ENCODE measurements at places on chromosomes 3 and 15.

DNA sequence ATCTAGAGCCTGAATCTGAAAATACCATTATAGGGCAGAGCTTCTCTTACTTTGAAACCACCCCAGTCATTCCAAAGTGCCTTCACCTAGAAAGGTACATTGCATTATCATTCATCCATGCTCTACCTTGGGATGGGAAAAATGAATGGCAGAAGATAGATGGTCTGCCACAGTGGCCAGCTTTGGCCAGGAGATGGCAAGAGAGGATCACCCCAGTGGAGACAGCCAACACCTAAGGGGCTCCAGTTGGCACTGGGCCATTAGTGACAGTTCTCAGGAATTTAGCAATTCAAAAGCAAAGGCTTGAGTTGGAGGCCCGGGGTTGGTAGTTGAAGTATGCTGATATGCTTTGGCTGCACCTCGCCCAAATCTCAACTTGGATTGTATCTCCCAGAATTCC is 253.6 kb upstream of the MRPL3 start:
- H3K4me1 ChIP-seq: no peaks in the 10 kb centered on the region
- H3K4me3 ChIP-seq: no peak overlapping the region
- DNase-seq: no peak
- no peak overlapping the region for H3K27ac ChIP-seq
- H3K36me3 ChIP-seq: no peaks in the 10 kb centered on the region

DNA sequence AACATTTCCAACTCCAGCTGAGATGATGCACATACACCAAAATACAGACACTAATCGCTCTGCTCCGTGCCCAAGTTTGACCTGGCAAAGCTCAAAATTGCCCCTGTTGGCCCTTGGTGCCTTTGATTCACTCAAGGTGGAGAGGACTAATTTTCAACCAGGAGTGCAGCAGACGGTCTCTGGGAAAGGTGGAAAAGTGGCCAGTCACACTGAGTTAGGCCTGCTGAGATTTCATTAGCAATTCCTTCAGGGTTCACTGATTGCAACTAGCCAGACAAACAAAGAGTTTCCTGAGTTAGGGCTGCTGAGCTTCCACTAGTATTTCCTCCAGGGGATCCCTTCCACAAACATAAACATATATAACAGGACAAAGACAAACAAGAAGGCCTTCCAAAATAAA is 28.7 kb upstream of the LHFPL4 start:
- no peak overlapping the region for H3K4me3 ChIP-seq
- no peaks in the 10 kb centered on the region for H3K36me3 ChIP-seq
- H3K27ac ChIP-seq: no peak overlapping the region
- DNase-seq: no peak
- no peaks in the 10 kb centered on the region for H3K27me3 ChIP-seq
- H3K4me1 ChIP-seq: no peaks in the 10 kb centered on the region

GRCh38 chr15:81323559-81323943 is 390 bp downstream of the STARD5 start:
- H3K27me3 ChIP-seq: no peaks in the 10 kb centered on the region
- peak overlapping the region; percentile 56 for H3K27ac ChIP-seq
- H3K36me3 ChIP-seq: no peaks in the 10 kb centered on the region
- peak overlapping the region; percentile 74 for H3K4me3 ChIP-seq

DNA sequence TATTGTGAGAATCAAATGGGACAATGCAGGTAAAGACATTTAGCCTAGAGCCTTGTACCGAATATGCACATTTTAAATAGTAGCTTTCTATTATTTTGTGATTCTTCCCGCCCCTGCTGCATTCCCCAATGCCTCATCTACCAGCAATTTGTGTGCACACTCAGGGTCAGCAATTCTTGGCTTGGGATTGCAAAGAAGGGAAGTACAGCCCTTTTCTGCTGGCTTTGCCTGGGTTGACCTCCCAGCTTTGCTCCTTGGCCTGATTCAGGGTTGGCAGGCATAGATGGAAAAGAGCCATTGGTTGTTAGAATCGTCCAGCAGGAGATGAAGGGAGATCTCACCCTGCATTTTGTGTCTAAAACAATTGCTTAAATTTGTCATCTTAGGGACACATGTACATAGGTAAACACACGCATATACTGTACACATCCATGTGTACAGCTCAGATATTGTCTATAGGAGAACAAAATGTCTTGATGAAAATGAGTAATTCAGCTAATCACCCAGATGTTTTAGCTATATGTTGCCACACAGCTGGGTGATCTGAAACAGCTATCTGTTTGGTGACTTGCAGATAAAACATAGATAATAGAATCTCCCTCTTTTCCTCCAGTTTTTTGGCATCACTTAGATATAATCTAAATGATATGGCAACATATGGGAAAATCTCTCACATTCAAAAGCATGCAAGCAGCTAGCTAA is 340.9 kb upstream of the TBL1XR1 start:
- H3K27ac ChIP-seq: no peak overlapping the region
- H3K36me3 ChIP-seq: no peaks in the 10 kb centered on the region
- H3K4me1 ChIP-seq: peaks cover 16% of the 10 kb centered on the region

GRCh38 chr3:12662593-12663400 is 1.1 kb downstream of the RAF1 start:
- no peaks in the 10 kb centered on the region for H3K27me3 ChIP-seq
- H3K4me3 ChIP-seq: peak overlapping the region; percentile 100
- H3K4me1 ChIP-seq: peaks cover 6% of the 10 kb centered on the region
- H3K36me3 ChIP-seq: no peaks in the 10 kb centered on the region
- no peak for DNase-seq

DNA sequence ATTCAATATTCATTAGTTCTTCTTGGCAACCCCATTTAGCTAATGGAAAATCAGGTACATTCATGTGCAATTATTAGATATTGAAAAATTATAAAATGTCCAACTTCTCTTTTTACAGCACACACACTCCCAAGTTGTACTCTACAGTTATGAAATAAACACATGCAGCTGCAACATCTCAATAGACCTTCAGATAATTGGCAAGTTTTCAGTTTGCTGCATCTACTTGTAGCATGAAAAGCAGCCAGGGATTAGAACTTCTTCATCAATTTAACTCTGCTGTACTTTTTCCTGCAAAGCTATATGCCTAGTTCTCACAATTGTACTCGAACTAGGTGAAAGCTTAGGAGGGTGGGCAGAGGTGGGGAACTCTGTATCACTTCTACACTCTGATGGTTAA is 46.6 kb upstream of the FHIT start:
- H3K4me1 ChIP-seq: no peaks in the 10 kb centered on the region
- DNase-seq: no peak
- no peak overlapping the region for H3K27ac ChIP-seq
- H3K27me3 ChIP-seq: no peaks in the 10 kb centered on the region
- no peaks in the 10 kb centered on the region for H3K36me3 ChIP-seq
- no peak overlapping the region for H3K4me3 ChIP-seq
